ENCODE measurements at places on chromosomes 13 and 19.
A peak's percentile ranks its signal among the peaks of the same experiment; 100 is the strongest.

GRCh38 chr19:32673573-32673972, 1.4 kb downstream of the ANKRD27 start:
- DNase-seq = no peak

DNA sequence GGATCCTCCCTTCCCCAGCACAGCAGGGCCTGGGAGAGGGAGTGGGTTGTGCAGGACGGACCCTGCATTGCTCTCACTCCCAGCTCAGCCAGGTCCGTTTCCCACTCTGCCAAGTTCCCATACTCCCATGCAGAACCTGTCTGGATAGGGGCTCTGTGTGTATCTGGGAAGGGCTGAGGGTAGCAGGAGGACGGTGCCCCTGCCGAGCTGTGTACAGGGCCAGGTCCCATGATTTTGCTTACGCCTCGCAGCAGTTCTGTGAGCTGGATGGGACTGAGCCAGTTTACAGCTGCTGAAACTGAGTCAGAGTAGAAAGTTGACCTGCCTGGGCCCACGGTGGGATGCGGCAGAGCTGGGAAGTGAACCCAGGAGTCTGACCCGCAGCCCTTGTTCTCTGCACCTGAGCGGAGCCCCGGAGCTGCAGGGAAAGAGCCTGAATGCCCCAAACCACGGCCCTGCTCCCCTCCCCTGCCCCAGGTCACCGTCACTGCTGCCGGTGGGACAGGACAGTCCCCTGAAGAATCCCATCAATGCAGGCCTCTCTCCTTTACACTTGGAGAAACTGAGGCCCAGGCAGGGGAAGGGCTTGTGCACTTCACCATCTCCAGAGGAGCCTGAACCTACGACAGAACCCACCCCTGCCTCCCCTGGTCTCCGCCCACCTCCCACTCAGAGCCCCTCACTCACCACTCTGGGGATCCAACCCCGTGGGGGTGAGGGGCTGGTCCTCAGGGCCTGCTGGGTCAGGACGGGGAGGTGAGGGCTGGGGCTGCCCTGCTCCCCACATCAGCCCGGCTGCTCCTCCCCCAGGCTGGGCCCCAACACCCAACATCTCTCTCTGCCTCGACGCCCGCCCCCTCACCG, 3.5 kb downstream of the LILRB5 start:
- DNase-seq = no peak

DNA sequence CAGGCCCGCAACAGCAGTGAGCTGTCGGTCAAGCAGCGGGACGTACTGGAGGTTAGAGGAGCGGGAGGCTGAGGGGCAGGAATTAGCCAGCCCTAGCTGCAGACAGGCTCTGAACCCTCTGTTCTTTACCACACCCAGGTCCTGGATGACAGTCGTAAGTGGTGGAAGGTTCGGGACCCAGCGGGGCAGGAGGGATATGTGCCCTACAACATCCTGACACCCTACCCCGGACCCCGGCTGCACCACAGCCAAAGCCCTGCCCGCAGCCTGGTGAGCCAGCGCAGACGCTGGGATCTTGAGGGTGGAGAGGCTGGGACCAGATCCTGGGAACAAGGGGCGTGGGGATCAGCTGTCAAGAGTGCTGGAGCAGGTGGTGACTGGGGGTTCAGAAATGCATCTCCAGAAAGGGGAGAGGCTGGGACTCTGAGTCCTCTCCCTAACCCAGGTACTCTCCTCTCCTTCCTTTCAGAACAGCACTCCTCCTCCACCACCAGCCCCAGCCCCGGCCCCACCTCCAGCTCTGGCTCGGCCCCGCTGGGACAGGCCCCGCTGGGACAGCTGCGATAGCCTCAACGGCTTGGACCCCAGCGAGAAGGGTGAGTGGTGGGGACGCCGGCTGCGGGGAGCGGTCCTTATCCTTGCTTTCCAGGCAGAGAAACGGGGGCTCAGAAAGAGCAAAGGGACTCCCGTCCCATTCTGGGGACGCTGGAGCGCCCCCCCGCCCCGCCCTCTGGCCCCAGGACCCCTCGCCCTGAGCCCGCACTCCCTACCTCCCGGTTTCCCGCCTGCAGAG, 10.4 kb downstream of the EPS8L1 start:
- no peak for DNase-seq

DNA sequence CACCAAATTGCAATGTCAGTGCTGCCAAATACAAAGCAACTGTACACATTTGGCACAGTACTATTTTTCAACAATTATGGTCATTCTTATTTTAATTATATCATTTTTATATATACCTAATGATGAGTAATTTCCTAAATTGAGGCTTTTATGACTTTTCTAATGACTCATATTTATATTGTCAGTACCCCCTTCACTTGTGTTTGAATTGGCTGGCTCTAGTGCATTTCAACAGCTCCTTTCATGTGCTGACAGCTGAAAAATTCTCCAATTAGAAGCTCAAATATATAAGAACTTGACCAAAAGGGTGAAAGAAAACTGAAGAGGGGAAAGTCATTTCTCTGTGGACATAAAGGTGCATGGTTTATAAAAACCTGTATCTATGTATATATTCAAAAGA, 263.3 kb downstream of the SLITRK1 start:
- DNase-seq = no peak

DNA sequence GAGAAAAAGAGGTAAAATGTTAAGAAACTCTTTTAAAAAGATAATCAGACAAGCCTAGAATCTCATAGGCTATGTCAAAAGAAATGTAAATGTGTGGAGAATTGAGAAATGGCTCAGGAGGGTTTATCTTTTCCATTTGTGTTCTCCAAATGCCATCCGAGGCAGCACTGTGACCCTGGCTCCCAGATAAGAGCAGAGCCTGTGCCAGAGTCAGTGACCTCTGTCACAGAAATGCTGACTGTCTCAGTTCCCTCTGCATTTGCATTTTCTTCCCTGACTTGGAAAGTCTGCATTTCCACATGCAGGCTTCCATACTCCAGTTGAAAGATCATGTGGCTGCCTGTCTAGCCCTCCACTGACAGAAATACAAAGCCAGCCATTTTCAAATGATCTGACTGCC, 42.0 kb downstream of the SERTM1 start:
- DNase-seq = no peak

- DNase-seq = peak; percentile 77
These were observed 4.0 kb upstream of the GRIN3B start for GRCh38 chr19:996051-996838.

GRCh38 chr13:51906581-51906980, 44.8 kb downstream of the CCDC70 start:
- no peak for DNase-seq

DNA sequence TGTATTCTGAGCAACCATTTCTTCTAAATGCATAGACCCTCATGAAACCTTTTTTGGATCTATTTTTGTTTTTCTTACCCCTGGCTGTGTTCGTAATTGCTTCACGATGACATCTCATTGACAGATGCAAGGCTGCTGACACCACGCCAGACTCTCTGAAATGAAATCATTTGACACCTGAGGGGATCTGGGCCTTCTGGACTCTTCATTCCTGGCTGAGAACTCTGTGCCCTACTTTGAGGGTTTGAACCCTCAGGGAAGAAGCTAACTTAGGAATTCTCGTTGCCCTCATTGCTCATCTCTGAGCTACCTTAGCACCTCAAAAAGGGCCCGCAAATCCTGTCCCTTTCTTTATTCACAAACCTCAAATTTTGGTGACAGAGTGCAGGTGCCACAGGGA, 40.5 kb upstream of the NBEA start:
- no peak for DNase-seq

- DNase-seq = no peak
These were observed 25.1 kb downstream of the FPR3 start for GRCh38 chr19:51820011-51820410.

DNA sequence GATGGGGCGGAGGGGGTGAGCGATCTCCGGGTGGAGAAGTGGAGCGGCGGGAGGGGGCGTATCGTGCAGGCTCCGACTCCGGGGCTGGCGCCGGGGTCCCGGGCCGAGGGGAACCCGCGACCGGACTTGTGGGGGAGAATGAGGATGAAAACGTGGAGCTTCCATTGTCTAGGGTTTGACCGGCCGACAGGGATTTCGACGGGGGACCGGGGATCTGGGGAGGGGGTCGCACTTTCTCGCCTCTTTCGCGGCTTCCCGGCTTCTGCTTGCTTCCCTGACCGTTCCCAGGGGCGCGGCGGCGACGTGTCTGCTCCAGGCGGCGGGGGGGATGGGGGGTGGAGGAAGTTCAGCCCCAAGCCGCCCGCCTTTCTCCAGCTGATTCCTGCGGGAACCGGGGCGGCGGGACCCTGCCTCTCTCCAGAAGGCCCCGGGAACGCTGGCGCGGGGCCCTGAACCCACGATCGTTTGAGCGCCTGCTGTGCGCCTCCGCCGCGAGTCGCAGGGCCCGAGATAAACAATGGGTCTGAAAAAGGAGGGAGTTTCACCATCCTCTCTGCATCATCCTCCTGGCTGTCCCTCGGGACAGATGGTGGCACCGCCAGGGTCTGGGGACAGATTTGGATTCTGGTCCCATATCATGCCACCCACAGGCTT, 790 bp downstream of the TPM4 start:
- DNase-seq = no peak

- DNase-seq = no peak
These were observed 15.4 kb upstream of the RAB20 start for GRCh38 chr13:110576736-110577476.

DNA sequence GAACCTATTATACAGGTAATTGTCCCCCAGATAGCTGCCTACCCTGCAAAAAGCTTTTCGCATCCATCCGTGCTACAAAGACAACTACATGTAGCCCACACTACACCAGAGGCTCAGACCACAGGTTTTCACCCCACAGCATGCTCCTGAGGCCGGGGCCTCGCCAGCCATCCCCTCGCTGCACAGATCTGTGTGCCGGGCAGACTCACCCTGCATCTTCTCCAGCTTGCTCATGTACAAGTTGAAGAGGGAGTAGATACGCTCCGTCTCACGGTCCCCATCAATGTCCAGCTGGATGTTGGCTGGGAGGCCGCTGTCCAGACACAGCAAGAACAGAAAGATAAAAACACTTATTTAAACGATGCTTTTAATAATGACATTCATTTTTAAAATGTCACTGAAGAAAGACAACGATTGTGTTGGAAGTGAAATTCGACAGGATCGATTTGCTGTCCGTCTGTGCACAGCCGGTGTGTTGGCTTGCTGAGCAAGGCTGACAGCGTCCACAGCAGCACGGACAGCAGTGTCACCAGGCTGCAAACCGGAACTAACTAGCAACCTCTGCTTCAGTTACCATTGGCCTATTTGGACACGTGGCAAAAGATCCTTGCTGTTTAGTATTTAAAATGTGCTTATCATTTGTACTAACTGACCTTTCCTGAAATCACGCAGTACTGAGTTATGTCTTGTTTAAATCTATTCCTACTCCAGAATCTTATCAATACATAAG, 18.6 kb upstream of the C13orf46 start:
- DNase-seq = no peak

GRCh38 chr19:47658431-47659348, 49.8 kb downstream of the BICRA start:
- DNase-seq = no peak

GRCh38 chr13:71089056-71089455, 777.9 kb downstream of the DACH1 start:
- DNase-seq = no peak

DNA sequence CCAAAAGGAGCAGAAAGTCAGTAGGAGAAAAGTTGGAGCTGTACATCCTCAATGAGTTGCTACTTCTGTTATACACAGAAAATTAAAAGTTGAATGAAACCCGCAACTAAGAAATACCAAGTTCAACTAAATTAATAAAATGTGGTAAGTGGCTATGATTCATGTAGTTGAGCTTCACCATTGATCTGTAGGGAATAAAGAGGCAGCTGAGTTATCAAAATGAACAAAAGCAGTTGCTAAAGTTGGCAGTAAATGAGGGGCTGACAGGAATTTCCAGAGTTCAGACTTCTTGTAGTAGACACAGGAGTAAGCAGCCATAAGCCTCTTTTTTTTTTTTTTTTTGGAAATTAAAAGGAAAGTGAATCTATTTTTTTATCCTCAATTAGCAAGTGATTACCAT, 234.6 kb downstream of the POSTN start:
- no peak for DNase-seq

DNA sequence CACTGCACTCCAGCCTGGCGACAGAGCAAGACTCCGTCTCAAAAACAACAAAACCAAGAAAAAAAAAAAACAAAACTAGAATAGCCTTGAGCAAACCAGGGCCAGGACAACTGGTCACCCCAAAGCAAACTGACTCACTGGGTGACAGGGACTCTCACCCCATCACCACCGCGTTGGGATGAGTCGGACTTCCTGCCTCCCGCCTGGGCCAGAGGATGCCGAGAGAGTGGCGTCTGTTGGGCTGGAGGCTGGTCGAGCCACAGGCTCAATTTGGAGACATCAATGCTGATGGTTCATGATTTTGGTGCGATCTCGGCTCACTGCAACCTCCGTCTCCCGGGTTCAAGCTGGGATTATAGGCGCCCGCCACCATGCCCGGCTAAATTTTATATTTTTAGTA, 11.6 kb downstream of the TMPRSS9 start:
- DNase-seq = no peak

DNA sequence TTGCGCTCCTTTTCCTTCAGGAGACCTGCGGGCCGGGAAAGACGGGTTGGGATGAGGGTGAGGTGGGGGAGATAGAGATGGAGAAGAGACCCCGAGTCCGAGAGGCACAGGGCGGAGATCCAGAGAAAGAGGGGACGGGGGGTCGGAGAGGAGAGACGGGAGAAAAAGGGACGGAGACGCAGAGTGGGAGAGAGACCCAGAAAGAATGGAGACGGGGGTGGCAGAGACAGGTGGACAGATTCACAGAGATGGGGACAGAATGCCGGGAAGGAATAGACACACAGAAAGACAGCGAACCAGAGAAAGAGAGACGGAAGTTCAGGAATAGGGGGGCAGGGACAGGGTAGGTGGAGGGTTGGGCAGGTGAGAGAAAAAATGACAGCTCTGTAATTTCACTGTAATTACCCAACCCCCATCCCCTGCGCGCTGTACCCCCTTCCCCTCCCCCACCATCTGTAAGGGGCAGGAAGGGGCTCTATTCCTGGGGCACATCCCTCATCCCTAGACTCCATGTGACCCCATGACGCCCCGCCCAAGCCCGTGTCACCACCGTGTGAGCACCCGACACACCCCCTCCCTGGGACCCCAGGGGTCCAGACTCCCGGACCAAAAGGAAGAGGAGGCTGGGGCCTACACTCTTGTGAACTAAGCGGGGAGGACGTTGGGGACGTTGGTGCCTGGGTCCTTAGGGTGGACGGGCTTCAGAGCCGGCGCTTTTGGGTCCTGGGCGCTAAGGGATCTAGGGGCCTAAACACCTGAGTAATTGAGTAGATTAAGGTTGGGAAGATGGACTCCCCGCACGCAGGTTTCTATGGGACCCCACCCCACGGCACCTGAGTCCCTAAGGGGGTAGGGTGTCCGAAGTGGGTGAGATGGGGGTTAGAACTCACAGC, 967 bp downstream of the DBP start:
- DNase-seq = peak; percentile 33

DNA sequence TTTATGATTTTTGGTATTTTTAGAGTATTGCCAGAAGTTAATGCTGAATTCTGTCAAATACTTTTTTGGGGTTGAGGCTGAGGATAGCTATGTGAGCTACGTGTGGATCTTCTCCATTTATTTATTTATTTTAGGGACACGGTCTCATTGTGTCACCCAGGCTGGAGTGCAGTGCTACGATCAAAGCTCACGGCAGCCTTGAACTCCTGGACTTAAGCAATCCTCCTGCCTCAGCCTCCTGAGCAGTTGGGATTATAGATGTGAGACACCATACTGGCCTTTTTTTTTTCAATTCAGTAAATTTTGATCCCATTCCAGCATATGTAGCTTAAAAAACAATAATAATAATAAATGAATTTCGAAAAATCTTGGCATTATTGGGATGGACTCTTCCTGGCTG, 21.1 kb downstream of the ING1 start:
- no peak for DNase-seq

- DNase-seq = peak; percentile 44
These were observed 9.9 kb upstream of the ACSBG2 start for GRCh38 chr19:6125571-6125989.
